ENCODE measurements at places on chromosomes 12 and 14.

GRCh38 chr12:43063650-43064049, 474.1 kb upstream of the PRICKLE1 start:
- DNase-seq, result no peak

- no peak for DNase-seq
Measured at GRCh38 chr14:101253948-101254347, 307.3 kb upstream of the DIO3 start.

- DNase-seq, result no peak
Measured at GRCh38 chr14:106831322-106831720, 1304.9 kb downstream of the TMEM121 start.

DNA sequence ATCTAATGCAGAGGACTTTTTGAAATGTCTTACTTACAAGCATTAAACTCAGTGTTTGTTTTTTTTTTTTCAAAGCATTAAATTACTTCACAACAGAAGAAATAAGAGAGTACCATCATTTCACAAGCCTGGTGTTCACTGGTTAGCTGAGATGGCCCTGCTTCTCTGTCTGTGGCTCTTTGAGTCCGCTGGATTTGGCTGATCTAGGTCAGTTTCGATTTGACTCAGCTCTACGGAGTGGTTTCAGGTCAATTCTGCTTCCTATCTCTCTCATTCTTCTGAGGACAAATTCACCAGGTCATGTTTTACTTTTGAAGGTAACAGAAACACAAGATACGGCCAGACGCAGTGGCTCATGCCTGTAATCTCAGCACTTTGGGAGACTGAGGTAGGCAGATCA, 1066.1 kb downstream of the FLRT2 start:
- DNase-seq, result no peak

- DNase-seq, result peak; percentile 76
Measured at GRCh38 chr12:96070670-96071279, 35.4 kb upstream of the LTA4H start.

DNA sequence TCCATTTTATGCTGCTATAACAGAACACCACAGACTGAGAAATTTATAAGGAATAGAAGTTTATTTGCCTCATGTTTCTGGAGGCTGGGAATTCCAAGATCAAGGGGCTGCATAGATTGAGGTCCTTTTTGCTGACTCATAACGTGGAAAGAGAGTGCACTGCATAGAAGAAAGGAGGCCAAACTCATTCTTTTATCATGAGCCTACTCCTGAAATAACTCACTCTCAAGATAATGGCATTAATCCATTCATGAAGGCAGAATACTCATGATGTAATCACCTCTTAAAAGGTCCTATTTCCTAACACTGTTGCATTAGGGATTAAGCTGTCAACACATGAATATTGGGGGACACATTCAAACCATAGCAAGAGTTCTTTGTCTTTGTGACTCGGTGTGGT, 60.0 kb upstream of the FBXO33 start:
- DNase-seq, result no peak

DNA sequence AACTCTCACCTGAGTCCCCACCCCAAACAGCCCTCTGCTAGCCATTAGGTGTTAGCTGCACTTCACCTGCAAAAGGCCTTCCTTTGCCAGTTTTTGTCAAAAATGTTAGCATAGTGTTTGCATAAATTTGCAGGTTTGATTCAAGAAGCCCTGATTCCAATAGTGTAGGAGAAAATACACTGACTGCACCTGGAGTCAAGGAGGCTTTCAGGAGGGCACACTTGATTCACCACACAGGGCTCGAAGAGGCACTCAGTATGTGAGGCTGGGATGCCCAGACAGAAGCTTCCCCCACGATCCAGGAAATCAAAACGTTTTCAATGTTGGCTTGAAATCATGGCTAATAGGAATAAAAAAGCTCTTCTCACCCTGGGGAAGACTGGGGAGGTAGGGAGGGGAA, 40.5 kb upstream of the DDX11 start:
- DNase-seq, result no peak

GRCh38 chr12:52029685-52030084, 21.6 kb upstream of the NR4A1 start:
- no peak for DNase-seq
